ENCODE measurements at places on chromosomes 3 and 15.

DNA sequence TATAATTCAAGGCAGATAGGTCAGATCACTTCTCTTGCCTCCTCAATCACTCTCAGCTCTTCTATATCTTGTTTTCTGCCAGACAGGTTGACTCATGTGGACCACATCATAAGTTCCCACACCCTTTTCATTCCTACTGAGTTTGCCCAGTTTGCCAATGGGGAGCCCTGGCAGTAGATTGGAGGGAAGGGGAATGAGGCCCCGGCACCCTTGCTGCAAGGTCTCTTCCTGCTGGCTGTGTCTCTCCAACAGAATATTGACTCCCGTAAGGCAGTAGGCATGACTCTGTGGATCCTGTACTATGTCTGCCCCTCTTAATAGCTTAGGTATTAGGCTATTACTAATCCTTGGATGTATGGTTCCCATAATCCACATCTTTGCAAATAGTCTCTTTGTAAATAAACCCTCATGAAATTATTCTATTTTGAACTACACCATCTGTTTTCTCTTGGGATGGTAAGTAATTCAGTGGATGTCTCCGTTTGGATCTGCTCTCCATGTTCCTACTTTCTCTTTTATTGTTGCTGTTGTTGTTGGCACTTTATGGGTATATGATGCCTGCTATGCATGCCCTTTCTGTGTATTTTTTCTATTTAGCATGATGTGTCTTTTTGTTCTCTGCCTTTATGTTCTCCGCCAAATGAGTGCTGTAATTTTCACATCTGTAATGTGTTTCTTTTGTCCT is 65.5 kb upstream of the DCBLD2 start:
- DNase-seq = no peak

DNA sequence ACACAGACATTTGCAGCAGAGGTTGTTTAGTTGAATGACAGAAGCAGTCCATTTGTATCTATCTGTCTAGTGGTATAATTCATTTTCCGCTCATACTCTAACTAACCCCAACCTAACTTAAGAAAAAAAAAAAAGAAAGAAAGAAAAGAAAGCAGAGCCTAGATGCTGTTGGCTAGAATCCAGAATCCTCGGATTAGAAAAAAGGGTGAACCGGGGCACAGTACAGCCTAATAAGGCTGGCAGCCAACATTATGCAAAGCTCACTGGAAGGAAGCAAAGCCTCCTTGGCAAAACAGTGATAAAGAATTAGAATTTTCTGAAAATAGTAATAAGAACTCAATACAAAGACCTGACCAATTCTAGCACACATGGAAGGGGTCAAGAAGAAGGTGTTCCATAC is 640.8 kb downstream of the TUSC7 start:
- DNase-seq = no peak

DNA sequence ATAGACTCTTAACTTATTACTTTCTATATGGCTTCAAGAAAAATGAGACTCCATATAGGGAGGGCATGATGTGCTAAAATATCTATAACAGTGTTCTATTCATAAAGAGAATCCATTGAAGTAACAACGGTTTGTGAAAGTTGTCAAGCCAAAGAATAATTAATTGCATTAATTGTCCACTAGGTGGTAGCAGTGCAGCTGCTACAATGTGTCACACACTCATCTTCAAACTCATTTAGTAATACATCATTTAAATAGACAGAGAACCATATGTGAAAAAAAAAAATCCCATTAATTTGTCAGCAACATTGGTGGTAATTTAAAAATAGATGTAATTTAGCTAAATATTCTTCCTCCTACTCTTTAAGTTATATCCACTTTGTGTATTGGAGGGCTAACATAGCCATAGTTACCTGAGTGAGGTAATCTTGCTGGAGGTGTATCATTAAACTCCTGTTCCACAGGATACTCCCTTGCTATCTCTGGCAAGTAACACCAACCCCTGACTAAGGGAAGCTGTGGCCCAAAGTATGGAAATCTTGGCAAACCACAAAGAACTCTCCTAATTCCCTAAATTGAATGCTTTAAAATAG is 3.7 kb upstream of the CPA3 start:
- DNase-seq = no peak

GRCh38 chr3:53478166-53478830 is 16.1 kb upstream of the CACNA1D start:
- DNase-seq = no peak

DNA sequence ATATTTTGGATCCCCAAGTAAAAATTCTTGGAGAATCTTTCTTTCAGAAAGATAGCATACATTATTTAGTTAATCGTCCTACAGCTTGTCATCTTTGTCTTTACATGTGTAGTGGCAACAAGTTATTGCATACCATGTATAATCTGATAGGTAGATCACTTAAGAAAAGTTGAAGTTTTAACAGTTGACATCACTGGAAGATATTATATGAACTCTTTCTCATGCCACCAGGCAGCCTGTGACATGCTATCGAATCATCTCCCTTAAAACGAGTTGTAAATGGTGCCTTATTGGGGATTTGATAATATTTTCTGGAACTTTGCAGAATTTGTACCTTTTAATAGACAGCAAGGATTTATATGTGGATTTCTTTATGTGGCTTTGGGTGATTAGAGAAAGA is 8.7 kb downstream of the U2SURP start:
- no peak for DNase-seq

GRCh38 chr15:69653846-69654245 is 201.2 kb downstream of the RPLP1 start:
- no peak for DNase-seq

DNA sequence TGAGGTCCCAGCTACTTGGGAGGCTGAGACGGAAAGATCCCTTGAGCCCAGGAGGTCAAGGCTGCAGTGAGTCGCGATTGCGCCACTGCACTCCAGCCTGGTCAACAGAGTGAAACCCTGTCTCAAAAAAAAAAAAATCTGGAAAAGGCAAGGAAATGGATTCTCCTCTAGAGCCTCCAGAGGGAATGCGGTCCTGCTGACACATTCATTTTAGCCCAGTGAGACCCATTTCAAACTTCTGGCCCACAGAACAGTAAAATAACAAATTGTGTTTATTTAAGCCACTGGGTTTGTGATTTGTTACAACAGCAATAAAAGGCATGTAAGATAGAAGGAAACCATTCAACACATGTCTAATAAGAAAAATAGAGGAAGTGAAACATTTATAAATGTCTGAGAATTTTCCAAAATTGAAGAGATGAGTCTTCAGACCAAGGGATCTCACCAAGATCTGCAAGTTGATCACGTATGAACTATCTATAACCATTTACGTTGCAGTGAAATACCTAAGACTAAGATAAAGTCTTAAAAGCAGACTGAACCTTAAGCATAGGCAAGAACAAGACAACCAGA is at the start of gene HTR3E:
HTR3E (plus strand) TSS at position 254 of the 573 bp plus-strand sequence. CDS start 466 bp downstream, outside the sequence.
- DNase-seq = no peak

DNA sequence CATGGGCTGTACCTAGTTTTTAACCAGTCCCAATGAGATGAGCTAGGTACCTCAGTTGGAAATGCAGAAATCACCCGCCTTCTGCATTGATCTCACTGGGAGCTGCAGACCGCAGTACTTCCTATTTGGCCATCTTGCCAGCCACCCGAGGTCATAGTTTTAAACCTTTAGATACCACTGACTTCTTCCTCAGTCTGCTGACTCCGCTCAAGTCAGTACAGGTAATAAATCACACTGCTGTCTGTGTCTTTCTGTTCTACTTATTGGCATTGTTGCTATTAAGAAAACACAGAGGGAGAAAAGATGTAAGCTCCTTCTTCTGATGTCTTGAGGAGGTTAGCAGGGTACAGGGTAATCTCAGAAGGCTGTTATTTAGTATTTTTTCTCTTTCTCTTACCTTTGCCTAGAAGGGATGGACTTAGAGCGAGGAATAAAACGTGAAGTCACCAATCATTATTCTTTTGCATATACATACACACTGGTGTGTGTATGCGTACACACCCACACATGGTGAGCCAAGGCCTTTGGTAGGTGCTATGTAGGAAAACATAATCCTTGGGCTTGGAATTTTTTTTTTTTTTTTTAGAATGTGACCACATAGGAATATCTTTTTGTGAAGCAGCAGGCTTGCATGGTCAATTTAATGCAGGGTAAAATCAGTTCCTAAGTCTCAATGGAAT is 197.2 kb downstream of the EDEM1 start:
- no peak for DNase-seq

Measured in esophagus squamous epithelium (tissue), 5 donors.